Stimulated activated CD8-positive, alpha-beta memory T cell treated with anti-CD3 and anti-CD28 coated beads, Interleukin-2, amount 100 ng/mL, for 1 hour (primary cell): ENCODE measurements at places on chromosomes 11 and 22.
A peak's percentile ranks its signal among the peaks of the same experiment; 100 is the strongest.

DNA sequence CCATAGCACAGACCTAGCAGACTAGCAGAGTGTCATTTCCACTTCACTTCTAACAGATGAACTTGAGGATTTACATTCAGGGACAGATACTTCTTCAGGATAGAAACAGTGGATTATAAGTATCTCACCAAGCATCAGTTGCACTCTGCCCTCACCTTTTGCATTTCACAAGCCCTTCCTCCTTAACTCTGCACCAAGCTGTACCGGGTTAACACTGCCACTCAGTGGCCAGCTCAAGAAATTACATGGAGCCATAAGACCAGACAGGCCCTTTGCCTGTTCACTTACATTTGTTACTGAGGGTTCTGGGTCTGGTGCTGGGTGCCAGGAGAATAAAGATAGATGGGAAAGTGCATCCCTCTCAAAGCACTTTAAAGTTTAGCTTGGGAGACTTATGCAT, 309.8 kb downstream of the SHANK2 start:
- DNase-seq = no peak

- no peak for DNase-seq
Measured at GRCh38 chr11:2375964-2376551, 1.1 kb upstream of the CD81 start.

GRCh38 chr11:27471589-27472397, 797 bp downstream of the LGR4 start:
- DNase-seq = peak; percentile 1

DNA sequence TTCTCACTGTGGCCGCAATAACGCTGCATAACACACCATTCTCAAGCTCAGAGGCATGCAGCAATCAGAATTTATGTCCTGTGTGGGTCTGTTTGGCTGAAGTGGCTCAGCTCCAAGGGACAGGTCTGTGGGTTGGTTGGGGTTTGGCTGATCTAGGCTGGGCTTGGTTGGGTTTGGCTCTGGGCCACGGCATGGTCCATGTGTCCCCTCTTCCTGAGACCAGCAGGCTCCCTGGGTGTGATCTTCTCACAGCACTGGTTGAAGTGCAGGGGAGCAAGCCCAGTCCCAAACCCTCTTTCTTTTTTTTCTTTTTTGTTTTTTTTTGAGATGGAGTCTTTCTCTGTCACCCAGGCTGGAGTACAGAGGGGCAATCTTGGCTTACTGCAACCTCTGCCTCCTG, 25.0 kb downstream of the SMIM38 start:
- no peak for DNase-seq

DNA sequence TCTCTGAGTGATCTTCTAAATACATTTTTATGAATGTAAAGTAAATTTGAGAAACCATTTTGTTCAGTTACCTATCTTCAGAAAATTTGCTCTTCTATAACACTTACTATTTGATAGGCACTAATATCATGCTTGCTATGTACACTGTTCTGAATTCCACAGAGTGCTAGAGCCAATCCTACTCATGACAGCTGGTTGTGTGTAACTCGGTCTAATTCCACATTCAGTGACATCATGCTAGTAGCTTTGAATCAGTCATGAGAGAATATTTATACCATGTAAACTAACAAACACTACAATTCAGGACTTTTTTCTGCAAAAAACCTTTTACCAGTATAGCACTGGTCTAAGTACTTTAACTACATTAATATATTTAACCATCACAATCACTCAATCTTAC, 902.9 kb downstream of the DLG2 start:
- no peak for DNase-seq

DNA sequence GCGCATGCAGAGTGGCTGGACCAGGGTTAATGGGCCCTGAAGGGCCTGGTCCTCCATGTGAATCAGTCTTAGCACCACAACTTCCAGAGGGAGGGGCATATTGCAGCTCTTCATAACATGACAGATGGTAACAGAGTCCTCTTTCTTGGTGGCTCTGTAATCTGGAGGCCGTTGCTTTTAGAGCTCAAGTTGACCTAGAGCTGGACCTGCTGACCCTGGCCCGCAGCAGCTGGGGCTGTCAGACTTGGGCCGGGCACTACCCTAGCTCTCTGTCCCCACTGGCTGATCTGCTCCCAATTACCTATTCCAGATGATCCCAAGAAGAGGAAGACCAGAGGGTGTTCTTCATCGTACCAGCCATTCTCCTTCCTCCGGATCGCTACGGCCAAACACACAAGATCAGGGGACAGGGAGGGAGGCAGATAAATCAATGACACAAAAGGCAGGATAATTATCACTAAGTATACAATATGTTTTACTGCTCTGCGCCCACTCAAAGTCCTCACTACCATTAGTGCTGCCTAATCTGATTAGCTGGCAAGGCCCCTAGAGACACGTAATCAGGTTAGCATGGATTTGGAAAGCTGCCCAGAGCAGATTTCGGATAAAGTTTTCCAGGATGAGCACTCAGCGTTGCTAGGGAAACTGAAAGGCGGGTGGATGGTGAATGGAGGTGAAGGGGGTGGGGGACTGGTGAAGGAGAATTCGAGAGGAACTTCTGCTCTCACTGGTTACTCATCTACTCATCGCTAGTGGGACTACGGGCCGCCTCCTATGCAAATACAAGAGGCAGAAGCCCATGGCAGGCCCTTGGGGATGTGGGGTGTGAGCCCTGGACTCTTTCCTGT, 64.5 kb upstream of the PHOX2A start:
- no peak for DNase-seq

DNA sequence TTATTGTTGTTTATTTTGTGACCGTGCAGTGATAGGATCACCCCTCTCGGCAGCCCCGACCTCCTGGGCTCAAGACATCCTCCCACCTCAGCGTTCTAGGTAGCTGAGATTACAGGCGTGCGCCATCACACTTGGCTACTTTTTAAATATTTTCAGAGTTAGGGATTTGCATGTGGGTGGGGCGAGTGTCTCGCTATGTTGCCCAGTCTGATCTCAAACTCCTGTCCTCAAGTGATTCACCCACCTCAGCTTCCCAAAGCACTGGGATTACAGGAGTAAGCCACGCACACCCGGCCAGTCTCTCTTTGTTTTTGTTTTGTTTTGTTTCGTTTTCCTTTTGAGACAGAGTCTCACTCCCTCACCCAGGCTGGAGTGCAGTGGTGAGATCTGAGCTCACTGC, 1.2 kb upstream of the INTS5 start:
- DNase-seq = no peak

DNA sequence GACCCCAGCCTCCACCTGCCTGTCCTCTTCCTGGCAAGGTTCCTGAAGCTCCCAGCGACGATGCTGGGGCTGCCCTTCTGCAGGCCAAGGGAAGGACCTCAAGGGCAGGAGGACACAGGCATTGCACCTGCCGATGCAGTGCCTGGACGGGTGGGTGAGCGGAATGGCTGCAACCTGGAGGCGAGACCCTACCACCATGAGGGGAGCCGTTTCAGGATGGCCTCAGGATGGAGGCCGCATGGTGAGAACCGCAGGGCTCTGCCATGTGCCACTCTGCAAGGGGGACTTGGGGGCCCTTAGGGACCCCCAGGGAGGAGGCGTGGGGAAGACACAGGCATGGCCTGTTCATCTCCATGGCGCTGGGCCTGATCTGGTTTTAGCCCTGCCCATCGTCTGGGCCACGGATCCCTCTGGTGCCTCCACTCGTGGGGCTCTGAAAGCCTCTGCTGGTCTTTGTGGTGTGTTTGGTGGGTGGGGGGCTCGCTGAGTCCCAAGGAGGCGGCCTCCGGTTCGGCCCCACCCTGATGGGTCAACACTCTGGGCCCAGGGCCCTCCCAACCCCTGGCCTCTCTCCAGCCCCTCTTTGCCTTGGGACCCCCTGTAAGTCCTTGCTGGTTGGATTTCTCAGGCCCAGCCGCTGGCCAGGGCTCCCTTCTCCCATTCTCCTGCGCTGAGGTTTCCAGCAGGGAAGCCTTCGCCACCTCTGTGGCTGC, 1.3 kb upstream of the LSP1 start:
- DNase-seq = no peak

DNA sequence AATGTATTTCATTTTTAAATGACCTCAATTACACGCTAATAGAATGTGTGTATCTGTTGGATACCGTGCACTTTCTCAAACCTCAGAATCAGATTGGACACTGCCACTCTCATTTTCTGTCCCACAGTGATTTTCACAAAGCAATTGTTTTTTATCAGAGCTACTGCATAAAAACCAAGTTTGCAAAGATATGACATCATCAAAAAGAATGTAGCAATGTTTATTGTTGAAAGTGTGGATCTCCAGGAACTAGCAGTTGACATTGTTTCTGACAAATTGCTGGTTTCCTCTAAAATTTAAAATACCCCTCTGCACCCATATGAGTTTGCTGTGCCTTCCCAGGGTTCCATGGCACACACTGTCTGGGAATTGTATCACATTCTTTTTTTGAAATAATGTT, 362.7 kb upstream of the DDI1 start:
- DNase-seq = no peak

DNA sequence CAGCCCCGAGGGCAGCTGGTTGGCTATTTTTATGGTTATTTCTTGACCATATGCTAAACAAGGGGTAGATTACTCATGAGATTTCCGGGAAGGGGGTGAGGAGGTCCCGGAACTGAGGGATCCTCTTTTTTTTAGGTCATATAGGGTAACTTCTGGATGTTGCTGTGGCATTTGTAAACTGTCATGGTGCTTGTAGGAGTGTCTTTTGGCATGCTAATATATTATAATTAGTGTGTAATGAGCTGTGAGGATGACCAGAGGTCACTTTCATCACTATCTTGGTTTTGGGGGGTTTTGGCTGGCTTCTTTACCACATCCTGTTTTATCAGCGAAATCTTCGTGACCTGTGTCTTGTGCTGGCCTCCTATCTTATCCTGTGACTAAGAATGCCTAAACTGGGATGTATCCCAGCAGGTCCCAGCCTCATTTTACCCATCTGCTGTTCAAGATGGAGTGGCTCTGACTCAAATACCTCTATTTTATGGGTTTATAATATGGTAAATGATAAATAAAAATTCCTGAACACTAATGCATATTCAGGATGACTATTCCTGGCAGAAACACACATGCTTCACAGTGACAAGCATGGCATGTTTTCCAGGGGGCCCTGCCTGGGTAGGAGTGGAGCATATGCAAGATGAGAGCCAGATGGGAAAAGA, 11.2 kb downstream of the KREMEN1 start:
- no peak for DNase-seq

- no peak for DNase-seq
Measured at GRCh38 chr11:2728128-2728662, 28.4 kb upstream of the KCNQ1OT1 start.

DNA sequence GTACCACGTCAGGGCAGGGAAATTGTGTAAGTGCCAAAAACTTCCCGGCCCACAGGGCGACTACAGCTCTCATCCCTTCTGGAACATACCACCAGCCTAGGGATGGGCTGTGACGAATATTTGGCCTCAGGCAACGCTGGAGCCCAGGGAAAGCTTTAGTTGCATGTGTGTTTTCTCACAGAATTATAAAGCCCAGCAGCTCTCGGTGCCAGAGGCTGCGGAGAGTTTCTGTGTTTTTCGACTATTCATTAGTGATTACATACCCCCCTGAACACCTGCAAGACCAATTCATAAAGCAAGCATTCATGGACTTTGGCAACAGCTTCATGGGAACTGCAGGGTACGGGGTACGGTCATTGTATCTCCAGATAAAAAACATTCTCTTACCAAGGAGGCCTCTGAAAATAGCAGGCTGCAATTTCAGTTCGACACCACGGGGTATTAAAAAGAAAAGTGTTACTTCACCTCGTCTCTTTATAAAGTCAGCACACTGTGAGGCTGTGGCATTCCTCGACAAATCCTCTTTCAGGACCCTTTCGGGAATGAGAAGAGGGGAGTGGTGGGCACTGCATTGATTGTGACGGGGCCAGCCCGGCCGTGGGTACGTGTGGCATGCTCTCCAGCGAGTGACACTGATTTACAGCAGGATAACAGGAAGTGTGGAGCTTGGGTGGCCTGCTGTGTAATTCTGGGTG, 243.6 kb upstream of the SORL1-AS1 start:
- DNase-seq = no peak

DNA sequence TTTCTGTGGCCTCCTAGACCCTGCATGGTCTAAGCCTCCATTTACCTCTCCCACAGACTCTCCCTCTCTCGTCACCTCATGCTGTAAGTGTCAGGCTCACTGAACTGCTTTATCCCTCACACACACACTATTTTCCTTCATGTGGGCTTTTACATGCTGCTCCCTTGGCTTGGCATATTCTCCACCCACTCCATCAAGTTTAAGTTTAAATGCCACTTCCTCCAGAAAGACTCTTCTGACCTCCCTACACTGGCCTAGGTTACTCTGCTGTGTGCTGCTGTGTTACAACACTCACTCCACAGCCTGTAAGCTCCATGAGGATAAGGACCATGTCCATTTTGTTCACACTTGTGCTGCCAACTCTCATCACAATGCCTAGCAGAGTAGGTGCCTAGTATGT, 2.5 kb downstream of the DCHS1 start:
- no peak for DNase-seq

DNA sequence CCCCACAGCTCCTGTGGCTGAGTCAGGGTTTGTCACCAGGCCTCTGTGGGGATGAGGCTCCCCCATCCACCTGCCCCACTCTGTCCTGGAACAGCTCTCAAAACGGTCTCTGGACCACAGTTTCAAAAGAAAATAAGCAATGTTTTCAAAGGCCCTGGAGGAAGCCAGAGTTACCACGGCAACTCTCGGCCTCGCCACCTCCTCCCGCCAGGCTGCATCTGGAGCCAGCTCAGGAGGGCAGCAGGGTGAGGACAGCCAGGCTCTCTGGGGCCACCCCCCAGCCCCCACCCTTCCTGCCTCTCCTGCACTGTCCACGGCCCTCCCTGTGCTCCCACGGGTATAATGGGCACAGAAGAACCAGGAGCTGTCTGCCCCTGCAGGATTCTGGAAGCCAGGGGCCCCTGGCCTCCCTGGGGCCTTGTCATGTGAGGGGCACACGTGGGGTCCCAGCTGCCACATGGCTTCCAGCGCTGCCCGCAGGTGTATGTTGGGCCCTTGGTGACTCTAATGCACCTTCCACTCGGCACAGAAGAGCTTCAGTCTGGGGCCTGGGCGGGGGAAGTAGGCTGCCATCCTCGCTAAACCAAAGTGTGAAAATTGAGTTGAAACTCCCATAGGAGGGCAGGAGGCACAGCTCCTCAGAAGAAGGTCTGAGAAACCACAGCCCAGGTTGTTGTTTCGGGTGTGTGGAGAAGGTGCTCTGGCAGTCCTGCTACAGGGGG, 10.3 kb downstream of the CD81 start:
- DNase-seq = no peak

DNA sequence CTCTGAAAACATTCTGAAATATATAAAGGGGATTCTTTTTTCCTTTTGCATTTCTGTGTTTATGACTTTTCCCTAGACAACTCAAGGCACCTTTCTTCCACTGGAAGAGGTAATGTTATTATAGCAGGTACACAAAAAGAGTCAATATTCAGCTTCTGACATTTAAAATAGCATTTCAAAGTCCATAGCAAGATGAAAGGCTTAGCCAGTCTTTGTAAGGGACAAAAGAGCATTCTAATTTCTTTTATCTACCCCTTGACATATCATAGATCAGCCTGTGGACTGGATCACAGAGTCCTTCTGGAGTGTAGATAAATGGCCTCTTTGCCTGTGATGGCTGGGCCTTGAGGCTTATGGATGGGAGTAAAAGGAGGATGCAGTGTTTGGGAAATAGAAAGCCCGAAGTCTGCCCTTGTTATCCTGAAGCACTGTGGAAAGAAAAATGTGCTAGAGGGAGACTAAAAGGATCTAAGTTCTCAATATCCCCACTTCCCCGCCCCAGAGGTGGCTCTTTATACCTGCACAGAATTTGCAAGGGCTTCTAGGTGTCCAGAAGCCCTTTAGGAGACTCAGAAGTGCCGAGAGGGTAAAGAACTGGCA, 1.6 kb upstream of the HEPACAM start:
- DNase-seq = no peak
